Hippocampal formation (tissue), 2 donors: ENCODE measurements at places on chromosomes 7 and 10.

DNA sequence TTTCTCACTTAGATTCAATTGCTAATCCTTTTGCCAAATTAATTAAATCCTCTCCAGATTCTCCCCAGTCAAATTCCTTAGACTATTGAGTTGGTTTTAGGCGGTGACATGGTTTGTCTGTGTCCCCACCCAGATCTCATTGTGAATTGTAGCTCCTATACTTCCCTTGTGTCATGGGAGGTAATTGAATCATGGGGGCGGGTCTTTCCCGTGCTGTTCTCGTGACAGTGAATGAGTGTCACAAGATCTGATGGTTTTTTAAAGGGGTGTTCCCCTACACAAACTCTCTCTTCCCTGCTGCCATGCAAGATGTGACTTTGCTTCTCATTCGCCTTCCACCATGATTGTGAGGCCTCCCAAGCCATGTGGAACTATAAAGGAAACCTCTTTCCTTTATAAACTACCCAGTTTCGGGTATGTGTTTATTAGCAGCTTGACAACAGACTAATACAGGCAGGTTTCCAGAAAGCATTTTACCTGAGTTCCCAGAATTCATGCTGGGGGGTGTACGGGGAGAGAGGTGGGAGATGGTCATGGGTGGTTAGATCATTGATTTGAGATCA lies 44.7 kb upstream of the GARS1 start:
- no peak for DNase-seq

DNA sequence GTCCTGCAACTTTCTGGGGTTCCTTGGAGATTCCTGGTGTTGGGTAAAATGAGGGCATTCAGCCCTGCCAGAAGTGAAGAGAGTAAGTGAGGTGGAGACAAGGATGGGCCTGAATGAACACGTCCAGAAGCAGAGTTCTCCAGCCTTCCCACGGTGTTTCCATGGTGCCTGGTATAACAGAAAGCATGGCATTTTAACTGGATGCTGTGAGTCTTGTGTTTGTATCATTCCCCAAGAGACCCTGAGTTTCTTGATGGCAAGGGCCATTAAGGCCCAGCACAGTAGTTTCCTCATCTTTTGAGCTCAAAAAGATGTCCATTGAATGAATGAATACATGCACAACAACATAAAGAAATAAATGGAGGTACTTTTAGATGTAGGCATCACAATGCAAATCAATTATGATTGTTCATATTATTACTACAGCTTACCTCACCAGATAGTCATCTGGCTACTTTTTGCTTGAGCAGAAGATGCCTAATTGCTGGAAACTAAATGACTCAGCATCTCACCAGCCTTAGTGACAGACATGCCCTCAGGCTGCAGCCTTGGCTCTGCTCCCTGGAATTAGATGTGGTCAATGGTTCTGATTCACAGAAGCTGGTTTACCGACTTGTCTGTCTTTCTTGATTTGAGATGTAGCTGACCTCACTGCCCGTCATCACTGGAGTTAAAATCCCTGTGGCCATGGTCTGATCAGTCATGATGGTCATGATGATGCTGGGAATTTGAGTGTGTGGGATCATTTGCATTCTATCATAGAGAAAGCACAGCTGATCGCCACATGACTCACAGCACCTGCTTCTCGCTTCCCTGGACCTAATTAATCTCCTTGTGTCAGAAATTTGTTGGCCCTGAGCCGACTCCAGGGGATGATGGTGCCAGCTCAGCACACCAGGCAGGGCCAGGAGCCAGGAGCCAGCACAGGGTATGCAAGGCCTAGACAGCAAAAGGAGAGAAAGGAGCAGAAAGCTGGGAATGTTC lies 83.9 kb downstream of the CXCL12 start:
- no peak for DNase-seq

DNA sequence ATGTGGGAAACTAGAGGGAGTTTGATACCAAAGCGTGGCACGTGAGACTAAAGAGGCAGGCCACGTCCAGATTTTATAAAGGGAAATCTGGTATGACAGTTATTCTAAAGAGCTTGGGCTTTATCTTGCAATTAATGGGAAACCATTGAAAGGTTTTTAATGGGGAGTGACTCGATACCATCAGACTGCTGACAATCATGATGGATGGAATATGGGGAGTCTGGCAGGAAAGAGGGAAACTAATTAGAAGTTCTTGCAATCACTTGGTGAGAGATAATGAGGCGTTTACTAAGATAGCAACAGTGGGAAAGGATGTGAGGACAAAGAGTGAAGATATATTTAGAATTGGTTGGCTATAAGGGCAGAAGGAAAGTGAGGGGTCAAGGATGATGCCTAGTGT lies 94.0 kb downstream of the MBL2 start:
- DNase-seq, result no peak

GRCh38 chr10:77027576-77027975 lies 610.0 kb downstream of the KCNMA1 start:
- DNase-seq, result no peak

DNA sequence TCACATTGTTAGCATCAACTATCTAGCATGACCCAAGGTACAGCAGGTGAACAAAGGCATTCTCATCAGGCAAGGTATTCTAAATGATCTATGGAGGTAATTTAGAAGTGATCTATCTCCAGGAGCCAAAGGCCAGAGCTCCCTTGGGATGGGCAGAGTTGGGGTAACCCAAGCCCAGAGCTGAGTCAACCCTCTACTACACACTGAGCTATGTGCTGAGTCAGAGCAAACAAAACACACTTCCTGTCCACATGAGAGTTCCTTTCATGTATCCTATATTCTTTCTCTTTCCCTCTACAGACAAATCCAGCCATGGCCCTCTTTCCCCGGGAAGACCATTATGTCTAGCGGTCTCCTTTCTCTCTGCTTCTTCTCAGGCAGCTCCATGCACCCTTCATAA lies 68.2 kb upstream of the AGK start:
- DNase-seq, result no peak
